ENCODE measurements at places on chromosomes 16 and 17. TPM values are rescaled to one million over a fixed set of nuclear protein-coding genes. Genes with fewer than 3 reads are reported as not detected.

DNA sequence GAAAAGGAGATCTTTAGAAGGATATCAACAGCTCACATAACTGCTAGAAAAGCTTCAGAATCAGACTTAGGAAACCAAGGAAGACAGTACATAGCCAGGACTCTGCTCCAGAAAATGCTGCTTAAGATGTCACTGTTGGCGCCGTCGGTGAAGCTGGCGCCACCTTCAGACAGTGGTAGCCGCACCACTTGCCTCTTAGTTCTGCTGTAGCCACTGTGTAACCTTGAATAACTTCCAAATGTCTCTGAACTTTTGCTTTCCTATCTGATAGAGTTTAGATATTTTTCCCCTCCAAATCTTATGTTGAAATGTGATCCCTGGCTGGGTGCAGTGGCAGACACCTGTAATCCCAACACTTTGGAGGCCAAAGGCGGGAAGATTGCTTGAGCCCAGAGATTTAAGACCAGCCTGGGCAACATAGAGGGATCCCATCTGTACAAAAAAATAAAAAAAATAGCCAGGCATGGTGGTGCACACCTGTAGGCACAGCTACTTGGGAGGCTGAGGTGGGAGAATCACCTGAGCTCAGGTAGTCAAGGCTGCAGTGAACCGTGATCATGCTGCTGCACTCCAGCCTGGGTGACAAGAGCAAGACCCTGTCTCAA is 6.3 kb upstream of the USP31 start:
- H3K27me3 ChIP-seq, result peaks cover 1% of the 10 kb centered on the region
- no peak overlapping the region for H3K4me3 ChIP-seq
- H3K4me1 ChIP-seq, result peaks cover 6% of the 10 kb centered on the region
- H3K27ac ChIP-seq, result no peak overlapping the region
- no peaks in the 10 kb centered on the region for H3K36me3 ChIP-seq
- DNase-seq, result peak; percentile 13

DNA sequence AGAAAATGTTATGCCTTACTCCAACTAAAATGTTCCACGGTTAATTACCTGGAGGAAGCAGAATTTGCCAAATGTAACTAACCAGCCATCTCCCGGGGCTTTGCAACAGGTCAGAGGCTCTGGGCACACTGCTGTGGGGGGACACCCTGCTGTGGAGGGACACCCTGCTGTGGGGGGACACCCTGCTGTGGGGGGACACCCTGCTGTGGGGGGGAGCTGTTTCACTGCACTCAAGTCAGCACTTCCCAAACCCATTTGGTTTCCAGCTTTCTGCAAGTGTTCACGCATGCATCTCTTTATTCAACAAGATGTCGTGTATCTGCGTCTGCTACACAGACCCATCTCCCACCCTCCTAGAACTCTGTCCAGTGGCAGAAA is 239.5 kb downstream of the C16orf95 start:
- no peaks in the 10 kb centered on the region for H3K4me1 ChIP-seq
- H3K36me3 ChIP-seq, result no peaks in the 10 kb centered on the region
- DNase-seq, result no peak
- H3K4me3 ChIP-seq, result no peak overlapping the region
- no peak overlapping the region for H3K27ac ChIP-seq

GRCh38 chr16:71762186-71762585 is 37.7 kb upstream of the PHLPP2 start:
- DNase-seq, result no peak
- peaks cover 11% of the 10 kb centered on the region for H3K36me3 ChIP-seq
- peaks cover 3% of the 10 kb centered on the region for H3K4me1 ChIP-seq

DNA sequence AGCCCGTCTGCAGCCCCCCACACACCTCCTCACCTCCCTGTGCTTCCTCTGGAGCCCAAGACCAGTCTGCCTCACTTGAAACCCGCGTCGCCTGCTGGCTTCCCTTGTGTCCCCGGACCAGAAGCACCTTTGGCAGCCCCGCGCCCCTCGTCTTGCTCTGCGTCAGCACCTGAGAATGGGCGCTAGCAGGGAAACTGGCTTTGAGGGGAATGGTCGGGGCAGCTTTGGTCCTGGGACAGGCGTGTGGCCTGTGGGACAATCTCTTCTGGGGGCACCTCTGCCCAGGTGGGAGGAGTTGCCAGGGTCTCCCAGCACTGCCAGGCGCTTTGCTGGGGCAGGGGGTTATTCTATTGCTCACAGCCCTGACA is 3.6 kb upstream of the MAFG start:
- peaks cover 34% of the 10 kb centered on the region for H3K36me3 ChIP-seq
- H3K27me3 ChIP-seq, result peaks cover 5% of the 10 kb centered on the region
- H3K4me3 ChIP-seq, result no peak overlapping the region
- no peak overlapping the region for H3K27ac ChIP-seq
- H3K4me1 ChIP-seq, result peaks cover 42% of the 10 kb centered on the region

The SLC16A11 gene
- total RNA-seq, result 3.4 TPM

DNA sequence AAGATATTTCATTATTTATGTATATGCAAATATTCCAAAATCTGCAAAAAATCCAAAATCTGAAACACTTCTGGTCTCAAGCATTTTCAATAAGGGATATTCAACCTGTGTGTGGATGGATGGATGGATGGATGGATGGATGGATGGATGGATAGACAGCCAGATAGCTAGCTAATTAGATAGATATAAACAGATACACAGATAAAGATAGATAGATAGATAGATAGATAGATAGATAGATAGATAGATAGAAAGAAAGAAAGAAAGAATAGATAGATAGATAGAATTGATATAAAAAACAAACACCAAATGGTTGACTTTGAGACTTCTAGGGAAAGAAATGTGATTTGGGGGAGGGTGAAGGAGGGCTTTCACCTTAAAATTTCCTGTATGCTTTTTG is 115.1 kb upstream of the TOB1 start:
- H3K36me3 ChIP-seq, result peaks cover 35% of the 10 kb centered on the region
- no peak overlapping the region for H3K4me3 ChIP-seq
- no peaks in the 10 kb centered on the region for H3K27me3 ChIP-seq

DNA sequence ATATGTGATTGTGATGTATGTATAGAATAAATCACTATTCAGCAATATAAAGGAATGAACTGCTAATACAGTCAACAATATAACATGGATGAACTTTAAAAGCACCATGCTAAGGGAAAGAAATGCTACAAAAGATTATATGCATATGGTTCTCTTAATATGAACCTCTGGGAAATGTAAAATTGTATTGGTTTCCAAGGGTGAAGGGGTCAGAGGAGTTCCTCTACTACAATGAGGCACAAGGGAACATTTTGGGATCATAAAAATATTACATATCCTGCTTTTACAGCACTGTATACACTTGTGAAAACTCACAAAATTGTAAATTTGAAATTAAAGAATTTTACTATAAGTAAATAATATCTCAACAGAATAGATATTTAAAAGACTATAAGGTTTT is 111.4 kb downstream of the CA10 start:
- H3K27me3 ChIP-seq, result peaks cover 6% of the 10 kb centered on the region
- no peaks in the 10 kb centered on the region for H3K36me3 ChIP-seq
- no peak for DNase-seq
- no peaks in the 10 kb centered on the region for H3K4me1 ChIP-seq
- H3K27ac ChIP-seq, result no peak overlapping the region

The BAIAP2 gene
- total RNA-seq, result 5.9 TPM

GRCh38 chr16:9007177-9007794 is 43.6 kb upstream of the USP7 start:
- no peak for DNase-seq
- H3K27me3 ChIP-seq, result peaks cover 13% of the 10 kb centered on the region
- H3K27ac ChIP-seq, result no peak overlapping the region
- H3K4me1 ChIP-seq, result peaks cover 4% of the 10 kb centered on the region
- H3K36me3 ChIP-seq, result no peaks in the 10 kb centered on the region

- peaks cover 10% of the 10 kb centered on the region for H3K36me3 ChIP-seq
- peak overlapping the region; percentile 60 for H3K27ac ChIP-seq
- DNase-seq, result no peak
Observed at GRCh38 chr17:64087252-64088005, 42.5 kb downstream of the ERN1 start.

- H3K4me3 ChIP-seq, result peak overlapping the region; percentile 78
- H3K4me1 ChIP-seq, result peaks cover 42% of the 10 kb centered on the region
- no peaks in the 10 kb centered on the region for H3K27me3 ChIP-seq
- no peak overlapping the region for H3K27ac ChIP-seq
- no peaks in the 10 kb centered on the region for H3K36me3 ChIP-seq
Observed at GRCh38 chr17:1110541-1110861, 69.3 kb downstream of the ABR start.

The ST6GALNAC2 gene
- total RNA-seq, result not detected

- peaks cover 19% of the 10 kb centered on the region for H3K4me1 ChIP-seq
- peaks cover 37% of the 10 kb centered on the region for H3K27me3 ChIP-seq
- DNase-seq, result peak; percentile 89
- H3K36me3 ChIP-seq, result no peaks in the 10 kb centered on the region
- peak overlapping the region; percentile 57 for H3K27ac ChIP-seq
- H3K4me3 ChIP-seq, result peak overlapping the region; percentile 22
Observed at GRCh38 chr17:6374761-6375312, 60.1 kb downstream of the AIPL1 start.

DNA sequence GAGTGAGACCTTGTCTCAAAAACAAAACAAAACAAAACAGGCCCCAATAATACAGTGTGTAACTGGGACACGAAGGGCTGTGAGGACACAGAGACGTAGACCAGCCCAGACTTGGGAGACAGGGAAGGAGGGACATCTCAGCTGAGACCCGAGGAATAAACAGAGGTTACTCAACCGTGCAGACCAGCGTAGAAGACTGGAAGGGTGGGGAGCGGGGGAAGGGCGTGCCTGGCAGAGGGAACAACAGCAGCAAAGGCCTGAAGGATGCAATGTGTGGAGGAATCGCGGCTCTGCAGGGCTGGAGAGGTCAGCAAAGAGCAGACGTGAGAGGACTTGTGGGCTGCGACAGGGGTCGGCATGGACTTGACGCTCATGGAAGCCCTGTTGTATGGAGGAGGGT is 11.6 kb upstream of the CES4A start:
- H3K36me3 ChIP-seq, result no peaks in the 10 kb centered on the region
- peaks cover 4% of the 10 kb centered on the region for H3K27me3 ChIP-seq
- no peak for DNase-seq
- H3K4me3 ChIP-seq, result peak overlapping the region; percentile 26
- peaks cover 39% of the 10 kb centered on the region for H3K4me1 ChIP-seq

The GPR142 gene
- not detected for total RNA-seq

DNA sequence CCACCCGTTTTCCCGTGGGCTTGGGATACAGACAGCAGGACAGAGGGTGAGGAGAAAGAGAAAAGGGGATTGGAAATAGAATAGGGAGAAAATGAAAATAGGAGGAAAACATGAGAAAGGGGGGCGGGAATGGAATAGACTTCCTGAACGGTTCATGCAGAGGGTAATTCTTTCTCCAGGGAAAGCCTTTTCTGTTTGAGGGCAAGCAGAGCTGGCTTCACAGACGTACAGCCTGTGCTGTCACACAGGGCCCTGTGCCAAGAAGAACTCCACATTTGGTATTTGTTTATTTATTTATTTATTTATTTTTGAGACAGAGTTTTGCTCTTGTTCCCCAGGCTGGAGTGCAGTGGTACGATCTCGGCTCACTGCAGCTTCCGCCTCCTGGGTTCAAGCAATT is 12.0 kb downstream of the MILR1 start:
- H3K27ac ChIP-seq, result no peak overlapping the region
- no peaks in the 10 kb centered on the region for H3K27me3 ChIP-seq
- no peaks in the 10 kb centered on the region for H3K36me3 ChIP-seq
- peaks cover 6% of the 10 kb centered on the region for H3K4me1 ChIP-seq

- H3K4me1 ChIP-seq, result peaks cover 9% of the 10 kb centered on the region
- DNase-seq, result no peak
- H3K27me3 ChIP-seq, result peaks cover 19% of the 10 kb centered on the region
- H3K4me3 ChIP-seq, result peak overlapping the region; percentile 18
Observed at GRCh38 chr17:44307387-44308186, 814 bp upstream of the RUNDC3A start.

GRCh38 chr17:151886-152859 is 14.8 kb downstream of the SCGB1C2 start:
- no peaks in the 10 kb centered on the region for H3K4me1 ChIP-seq
- no peaks in the 10 kb centered on the region for H3K36me3 ChIP-seq
- H3K27me3 ChIP-seq, result peaks cover 2% of the 10 kb centered on the region

The SLC26A11 gene
- 1.7 TPM for total RNA-seq

DNA sequence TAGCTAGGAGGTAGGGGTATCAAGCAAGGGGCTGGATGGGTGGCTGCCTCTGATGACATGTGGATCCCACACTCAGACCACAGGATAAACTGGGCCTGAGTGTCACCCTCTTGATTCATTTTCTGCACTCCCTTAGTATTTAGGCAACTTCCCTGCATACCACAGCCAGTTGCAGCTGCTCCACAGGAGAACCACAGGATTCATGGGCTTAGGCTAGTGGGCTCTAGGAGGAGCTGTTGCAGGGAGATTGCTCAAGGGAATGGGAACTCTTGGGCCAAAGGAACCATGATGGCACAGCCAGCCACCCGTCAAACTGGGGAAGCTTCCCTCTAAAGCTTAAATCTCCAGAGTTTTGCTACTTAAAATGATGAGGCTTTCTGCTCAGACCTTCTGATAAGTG is 269.7 kb upstream of the ASIC2 start:
- peaks cover 5% of the 10 kb centered on the region for H3K27me3 ChIP-seq
- H3K4me1 ChIP-seq, result no peaks in the 10 kb centered on the region
- H3K4me3 ChIP-seq, result no peak overlapping the region
- no peaks in the 10 kb centered on the region for H3K36me3 ChIP-seq

DNA sequence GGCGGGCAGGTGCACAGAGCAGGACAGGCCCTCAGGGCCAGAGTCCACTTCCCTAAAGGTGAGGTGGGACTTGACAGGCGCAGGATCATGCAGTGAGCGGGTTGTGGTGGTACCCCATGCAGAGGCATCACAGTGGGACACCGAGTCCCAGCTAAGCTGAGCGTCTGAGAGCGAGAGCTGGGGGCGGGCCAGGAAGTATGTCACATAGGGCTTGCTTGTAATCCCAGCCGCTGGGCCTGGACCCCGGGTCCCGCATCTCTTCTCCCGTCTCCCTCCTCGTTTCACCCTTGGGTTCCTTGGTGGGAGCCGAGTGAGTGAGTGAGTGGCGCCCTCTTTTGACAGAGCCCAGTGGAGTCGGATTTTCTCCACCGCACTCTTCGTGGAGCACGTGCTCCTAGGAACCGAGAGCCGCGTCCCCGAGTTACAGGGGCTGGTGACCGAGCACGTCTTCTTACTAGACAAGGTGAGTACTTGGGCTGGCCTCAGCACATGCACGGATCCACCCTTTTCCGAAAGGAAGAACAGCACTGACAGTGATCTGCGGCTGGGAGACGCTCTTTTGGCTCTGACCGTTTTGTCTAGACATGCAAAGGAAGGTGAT is 50.8 kb upstream of the ENDOV start:
- H3K36me3 ChIP-seq, result peaks cover 74% of the 10 kb centered on the region
- H3K27me3 ChIP-seq, result no peaks in the 10 kb centered on the region
- peak; percentile 47 for DNase-seq
- H3K4me1 ChIP-seq, result no peaks in the 10 kb centered on the region
- no peak overlapping the region for H3K27ac ChIP-seq
- H3K4me3 ChIP-seq, result no peak overlapping the region

GRCh38 chr16:83269048-83269447 is 538.7 kb upstream of the HSBP1 start:
- peaks cover 4% of the 10 kb centered on the region for H3K27me3 ChIP-seq
- H3K4me3 ChIP-seq, result no peak overlapping the region
- no peak for DNase-seq

The CSH2 gene
- not detected for total RNA-seq

DNA sequence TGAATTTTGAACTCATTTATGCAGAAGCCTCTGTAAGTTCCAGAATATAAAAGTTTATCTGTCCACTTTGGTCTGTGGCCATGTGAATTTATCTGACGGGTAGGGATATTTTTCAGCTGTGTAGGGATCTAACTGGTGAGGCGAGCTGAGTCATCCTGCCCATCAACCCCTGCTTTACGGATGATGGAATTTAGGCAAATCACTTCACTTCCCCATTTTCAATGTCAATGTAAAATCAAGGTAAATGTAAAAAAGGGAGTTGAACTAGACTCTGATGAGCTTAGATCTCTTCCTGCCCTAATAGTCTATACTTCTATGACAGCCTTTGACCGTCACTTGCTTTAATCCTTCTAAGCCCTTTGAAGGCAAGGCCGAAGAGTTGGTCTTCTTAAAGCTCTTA is 2.6 kb downstream of the SLC16A6 start:
- no peak for DNase-seq
- peak overlapping the region; percentile 21 for H3K27ac ChIP-seq
- H3K4me3 ChIP-seq, result no peak overlapping the region
- peaks cover 6% of the 10 kb centered on the region for H3K36me3 ChIP-seq
- H3K27me3 ChIP-seq, result no peaks in the 10 kb centered on the region

Data from activated CD8-positive, alpha-beta T cell treated with anti-CD3 and anti-CD28 coated beads for 36 hours (primary cell).